ENCODE measurements at places on chromosomes 11 and 22.

DNA sequence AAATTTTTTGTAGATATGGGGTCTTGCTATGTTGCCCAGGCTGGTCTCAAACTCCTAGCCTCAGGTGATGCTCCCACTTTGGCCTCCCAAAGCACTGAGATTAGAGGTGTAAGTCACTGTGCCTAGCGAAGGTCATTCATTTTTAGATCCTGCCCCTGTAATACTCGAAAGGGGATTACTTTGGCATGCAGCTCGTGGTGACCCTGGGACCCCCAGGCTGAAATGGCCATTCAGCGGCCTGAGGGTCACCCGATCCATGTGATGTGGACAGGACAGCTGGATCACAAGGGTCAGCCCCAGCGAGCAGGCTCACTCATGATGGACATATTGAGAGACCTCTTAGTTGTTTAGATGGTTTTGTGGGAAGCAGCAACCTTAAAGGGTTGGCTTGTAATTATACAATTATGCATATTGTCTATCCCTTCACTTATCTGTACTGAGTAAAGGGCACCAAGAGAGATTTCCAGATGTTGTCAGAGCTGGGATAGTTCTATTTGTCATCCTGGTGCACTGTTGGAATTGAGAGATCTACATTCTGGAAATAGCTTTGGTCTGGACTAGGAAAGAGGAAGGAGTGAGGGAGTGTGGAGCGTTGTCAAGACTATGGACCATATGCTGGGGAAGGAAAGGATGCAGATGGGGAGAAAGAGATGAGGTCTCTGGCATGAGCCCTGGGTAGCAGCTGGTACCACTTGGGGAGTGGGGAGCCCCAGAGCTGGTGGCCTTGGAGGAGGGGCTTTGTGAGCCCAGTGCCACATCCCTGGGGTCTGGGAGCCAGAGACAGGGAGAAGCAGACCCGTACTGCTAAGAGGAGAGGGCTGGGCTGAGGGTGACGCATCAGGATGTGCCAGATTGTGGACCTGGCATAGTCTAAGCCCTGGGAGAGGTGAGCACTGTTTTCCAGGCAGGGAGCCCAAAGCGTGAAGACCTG lies 15.5 kb downstream of the RHBDD3 start:
- DNase-seq: no peak

GRCh38 chr11:110455718-110456117 lies 26.0 kb downstream of the FDX1 start:
- no peak for DNase-seq

DNA sequence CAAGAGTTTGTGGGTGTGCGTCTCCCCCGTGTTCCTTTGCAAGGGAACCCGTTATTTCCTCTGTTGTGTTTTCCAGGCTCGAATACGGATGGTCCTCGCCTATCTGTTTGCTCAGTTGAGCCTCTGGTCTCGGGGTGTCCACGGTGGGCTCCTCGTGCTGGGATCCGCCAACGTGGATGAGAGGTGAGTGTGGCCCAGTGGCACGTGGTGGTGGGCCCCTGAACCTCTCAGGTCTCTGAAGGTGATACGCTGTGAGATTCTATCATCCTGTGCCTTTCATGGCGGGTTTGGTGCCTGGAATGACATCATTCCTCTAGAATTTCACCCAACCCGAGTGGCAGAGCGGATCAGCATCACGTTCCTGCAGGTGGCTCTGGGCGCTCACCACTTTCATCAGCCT lies 32.5 kb downstream of the NADSYN1 start:
- no peak for DNase-seq

GRCh38 chr11:47912843-47913437 lies 64.8 kb upstream of the NUP160 start:
- DNase-seq: no peak

GRCh38 chr11:57475191-57475590 lies 14.9 kb downstream of the RTN4RL2 start:
- DNase-seq: no peak

DNA sequence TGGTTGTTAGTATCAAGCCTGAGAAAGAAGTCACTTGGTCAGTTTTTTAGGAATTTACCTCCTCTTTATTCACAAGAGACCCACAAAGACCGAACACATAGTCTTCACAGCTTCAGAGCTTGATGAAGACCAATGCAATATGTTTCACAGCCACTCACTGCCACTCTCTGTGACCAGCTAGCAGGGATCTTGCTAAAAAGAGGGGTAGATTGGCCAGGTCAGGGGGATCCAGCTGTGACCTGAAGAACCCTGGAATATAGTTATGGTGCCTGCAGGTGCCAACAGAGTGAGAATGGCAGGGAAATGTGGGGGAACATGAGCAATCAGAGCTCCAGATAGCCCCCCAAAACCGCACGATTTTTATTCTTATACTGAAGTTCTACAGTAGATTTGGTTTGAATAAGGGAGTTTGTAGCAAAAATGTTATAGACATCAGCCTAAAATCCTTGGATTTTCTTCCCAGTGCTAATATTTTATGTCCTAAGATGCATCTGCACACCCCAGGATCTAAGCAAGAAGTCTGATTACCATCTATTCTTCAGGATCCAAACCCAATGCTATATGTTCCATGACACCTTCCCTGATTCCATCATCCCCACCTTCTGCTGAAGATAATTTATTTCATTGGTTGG lies 8.7 kb downstream of the POU2AF1 start:
- DNase-seq: no peak

GRCh38 chr11:69674267-69674885 lies 777 bp downstream of the LTO1 start:
- DNase-seq: peak; percentile 49

DNA sequence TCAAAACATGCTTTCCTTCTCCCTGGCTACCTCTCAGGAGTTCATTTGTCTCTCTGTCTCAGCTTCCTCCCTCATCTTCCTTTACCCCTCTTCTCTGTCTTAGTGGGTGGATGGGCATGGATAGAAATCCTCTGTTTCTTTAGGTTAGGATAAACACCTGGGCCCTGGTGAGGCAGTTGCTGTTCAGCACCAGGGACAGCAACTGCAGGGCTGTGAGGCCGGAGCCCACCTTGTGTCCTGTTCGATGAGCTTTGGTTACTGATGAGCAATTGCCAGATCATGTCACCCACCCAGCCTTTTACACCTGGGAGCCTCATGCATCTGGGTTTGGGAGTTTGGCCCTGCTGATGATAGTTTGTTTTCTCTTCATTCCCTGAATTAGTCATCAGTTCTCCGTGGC lies 6.1 kb upstream of the CRYBB3 start:
- no peak for DNase-seq

GRCh38 chr11:39917256-39917655 lies 1542.2 kb downstream of the LRRC4C start:
- no peak for DNase-seq

GRCh38 chr11:44246726-44247125 lies 63.2 kb downstream of the ALX4 start:
- no peak for DNase-seq

DNA sequence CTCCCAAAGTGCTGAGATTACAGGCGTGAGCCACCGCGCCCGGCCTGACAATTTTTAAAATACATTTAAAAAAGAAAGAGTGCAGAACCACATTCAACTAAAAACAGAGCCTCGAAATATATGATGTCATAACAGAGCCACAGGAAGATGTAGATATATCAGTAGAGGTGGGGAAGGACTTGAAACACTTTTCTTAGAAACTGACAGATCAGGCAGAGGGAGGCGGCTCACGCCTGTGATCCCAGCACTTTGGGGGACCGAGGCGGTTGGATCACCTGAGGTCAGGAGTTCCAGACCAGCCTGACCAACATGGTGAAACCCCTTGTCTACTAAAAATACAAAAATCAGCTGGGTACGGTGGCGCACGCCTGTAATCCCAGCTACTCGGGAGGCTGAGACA lies 7.0 kb downstream of the MLC1 start:
- DNase-seq: no peak

DNA sequence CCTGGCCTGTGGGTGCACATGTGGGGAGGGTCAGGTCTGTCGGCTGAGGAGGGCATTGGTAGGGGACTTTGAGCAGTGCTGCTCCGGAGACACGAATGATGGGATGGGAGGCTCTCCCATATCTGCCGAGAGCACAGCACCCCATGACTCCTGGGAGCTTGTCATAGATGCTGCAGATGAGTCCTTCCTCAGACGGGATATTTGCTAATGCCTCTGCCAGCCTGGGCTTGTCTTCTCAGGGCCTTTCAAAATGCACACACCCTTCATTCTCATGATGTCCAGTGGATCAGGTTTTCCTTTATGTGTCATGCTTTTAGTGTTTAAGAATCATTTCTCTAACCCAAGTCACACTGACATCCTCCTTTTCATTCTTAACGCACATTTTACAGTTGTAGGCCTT lies 8.1 kb upstream of the RNH1 start:
- DNase-seq: no peak

DNA sequence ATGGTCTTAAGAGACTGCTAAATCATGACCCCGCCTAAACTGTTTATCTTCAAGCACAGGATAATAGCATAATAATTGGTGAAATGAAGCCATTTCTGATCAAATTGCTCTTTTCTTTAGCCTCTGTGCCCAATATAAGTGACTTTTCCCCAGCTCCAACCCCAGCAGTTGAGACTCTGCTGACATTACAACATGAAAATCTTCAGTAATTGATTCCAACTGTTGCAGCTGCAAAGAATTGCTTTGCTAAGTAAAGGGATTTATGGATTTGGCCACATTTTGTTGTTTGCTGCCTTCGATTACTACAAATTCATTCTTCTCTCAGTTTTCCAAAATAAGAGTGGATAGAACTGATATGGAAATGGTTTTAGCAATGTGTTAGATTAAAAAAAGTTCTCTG lies 576.7 kb upstream of the LRRC4C start:
- DNase-seq: no peak

GRCh38 chr22:49992921-49993648 lies 19.5 kb downstream of the IL17REL start:
- peak; percentile 15 for DNase-seq

DNA sequence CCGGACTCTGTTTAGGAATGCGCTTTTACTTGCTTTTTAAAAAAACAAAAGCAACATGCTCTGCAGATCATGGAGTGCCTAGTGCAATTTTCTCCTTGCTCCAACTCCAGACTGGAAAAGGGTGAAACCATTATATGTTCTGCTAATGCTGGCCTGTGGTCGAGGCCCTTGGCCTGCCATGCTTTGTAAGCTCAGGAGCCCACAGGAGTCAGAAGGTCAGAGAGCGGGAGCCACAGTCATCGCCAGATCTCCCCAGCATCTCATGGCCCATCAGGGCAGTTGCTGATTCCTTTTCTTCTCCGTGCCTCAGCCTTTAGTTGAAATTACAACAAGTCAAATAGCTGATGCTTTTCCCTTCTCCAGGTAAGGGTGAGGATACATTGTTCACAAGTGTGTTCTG lies 80.3 kb downstream of the DDIAS start:
- no peak for DNase-seq

DNA sequence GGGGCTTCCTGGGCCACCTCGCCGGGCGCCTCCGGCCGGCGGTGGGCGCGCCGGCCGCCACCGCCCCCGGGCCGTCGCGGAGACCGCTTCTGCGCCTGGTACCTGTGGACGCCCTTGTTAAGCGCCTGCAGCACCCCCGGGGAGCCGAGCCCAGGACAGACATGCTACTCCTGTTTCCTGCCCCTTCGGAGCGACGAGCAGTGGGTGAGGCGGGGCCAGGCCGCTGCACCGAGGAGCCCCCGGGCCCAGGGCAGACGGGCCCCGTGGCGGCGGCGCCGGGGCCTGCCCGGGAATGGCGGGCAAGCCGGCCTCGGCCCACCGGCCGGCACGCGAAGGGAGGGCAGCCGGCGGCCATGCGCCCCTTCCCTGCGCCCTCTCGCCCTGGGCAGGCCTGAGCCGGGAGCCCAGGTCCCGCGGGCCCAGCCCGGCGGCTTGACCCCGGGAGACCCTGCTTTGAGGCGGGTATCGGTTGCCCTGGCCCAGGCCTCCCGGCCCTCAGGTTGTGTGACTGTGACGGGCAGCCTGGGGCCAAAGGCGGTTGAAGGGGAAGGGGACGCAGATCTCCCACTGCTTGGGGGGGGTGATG lies 789 bp upstream of the KDM2A start:
- no peak for DNase-seq

- DNase-seq: no peak
Observed at GRCh38 chr11:68004551-68005335, 846 bp upstream of the UNC93B1 start.

DNA sequence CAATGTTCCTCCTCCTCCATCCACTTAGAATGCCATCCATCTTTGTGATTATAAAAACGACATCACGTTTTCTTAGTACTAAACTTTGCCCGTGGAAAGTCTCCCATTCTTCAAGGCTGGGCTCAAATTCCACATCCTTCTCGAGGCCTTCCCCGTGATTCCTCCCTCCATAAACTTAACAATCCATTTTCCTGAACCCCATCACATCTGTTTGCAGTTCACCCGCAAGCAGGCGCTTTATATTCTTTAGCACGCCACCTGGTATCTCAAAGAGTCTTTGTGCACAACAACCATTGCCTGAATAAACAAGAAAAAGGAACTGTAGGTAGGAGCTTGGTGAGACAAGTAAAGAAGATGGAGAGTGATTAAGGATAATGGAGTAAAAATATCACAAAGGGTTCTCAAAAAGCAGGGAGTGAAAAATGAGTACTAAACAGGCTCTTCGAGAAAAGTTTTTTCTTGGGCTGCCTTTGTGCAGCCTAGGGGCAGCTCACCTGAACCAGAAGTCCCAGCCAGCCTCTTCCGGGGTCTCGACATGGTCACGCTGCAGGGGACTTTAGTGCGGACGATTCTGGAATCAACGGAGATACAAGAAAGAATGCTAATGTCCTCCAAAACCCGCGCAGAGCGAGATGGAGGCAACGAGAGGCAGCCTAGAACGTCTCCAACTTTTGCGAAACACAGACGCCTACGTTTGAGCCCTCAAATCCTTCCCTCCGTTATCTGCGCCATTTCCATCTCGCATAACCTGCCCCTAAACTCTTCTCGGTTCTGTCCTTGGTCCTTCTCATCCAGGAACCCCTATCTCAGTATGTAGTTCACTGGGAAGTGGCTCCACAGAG lies 585 bp downstream of the THYN1 start:
- DNase-seq: no peak

GRCh38 chr22:46652081-46652846 lies 32.1 kb downstream of the GRAMD4 start:
- DNase-seq: peak; percentile 57

- no peak for DNase-seq
Observed at GRCh38 chr22:27624042-27624441, 177.5 kb downstream of the MN1 start.

All from renal cortical epithelial cell (primary cell).